ENCODE measurements at places on chromosomes 5 and 9.

GRCh38 chr5:136084698-136085097 lies 47.9 kb upstream of the SMAD5 start:
- no peak for DNase-seq

DNA sequence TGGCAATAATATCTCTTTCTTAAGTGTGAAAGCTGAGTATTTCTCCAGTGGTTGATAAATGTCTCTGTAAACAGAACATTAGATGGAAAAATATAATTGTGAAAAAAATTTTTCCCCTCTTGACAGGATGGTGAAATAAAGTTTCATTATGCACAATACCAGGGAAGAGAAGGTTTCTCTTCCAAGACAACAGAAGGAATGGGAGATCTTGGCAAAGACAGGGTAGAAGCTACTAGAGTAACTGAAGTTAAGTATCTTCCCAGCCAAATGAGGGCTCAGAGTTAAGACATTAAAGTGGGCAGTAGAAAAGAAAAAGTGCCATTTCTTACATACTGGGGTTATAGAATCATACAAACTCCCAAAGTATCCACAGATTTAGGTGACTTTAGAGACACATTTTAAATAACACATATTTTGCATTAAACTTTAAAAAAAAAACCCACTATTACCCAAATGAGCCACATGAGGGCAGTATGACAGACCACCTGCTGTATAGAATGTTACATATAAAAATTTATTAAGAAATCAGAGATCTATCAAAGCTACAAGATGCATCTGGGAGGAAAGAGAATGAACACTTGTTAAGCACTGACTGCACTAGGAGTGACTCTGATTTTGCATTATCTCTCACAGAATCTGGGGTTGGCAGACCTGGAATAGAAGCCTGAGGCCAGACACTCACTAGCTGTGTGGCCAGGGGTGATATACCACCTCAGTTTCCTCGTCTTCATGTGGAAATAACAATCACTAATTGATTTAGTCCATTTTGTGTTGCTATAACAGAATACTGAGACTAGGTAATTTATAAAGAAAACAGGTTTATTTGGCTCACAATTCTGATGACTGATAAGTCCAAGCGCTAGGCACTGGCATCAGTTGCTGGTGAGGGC lies 98.5 kb downstream of the ARSB start:
- peak; percentile 44 for DNase-seq

GRCh38 chr5:148973455-148973854 lies 89.4 kb downstream of the SH3TC2 start:
- DNase-seq: no peak

DNA sequence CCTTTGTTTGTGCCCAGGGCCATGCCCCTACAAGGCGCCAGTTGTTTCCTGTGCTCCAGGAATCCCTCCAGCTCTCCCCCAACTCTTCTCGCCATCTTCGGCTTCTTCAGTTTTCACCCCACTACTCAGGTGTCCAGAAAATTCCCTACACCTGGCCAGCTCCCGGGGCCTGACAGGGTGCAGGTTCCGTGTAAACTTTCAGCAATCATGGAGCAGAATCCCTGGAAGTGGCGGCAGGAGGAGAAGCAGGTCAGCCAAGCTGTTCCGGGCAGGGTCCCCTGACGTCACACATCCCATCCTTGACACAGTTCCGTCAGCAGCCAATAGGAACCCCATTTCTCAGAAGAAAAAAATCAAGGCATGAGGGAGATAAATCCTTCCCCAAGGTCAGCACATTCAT lies 12.2 kb upstream of the ADGRD2 start:
- no peak for DNase-seq

GRCh38 chr5:20617841-20618240 lies 629.8 kb upstream of the CDH18 start:
- no peak for DNase-seq

DNA sequence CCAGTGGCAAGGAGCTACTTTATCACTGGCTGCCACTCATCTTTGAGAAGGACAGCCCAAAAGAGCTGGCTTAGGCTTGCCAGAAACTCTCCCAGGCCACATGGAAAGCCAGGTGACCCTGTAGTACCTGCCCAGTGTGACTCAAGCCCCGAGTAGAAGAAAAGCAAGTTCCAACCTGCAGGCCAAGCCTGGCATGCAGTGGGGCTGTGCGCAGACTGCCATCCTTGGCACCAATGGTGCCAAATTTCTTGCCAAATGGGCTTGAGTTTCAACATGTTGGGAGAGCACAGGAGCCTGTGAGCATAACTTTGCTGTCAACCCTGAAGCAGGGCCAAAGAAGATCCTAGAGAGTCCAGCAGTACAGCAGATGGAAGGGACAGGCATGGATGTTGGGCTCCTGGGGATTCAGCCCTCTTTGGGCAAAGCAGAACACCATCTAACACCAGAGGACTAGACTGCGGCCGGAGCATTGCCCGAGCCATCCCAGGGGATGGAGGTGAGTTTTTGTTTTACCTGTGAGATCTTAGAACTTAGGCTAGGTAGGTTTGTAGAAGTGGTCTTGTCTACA lies 27.3 kb upstream of the SHB start:
- DNase-seq: no peak

- DNase-seq: no peak
Measured at GRCh38 chr5:149387982-149388381, 8.9 kb upstream of the IL17B start.

GRCh38 chr9:22119522-22120158 lies 110.5 kb upstream of the CDKN2B start:
- peak; percentile 61 for DNase-seq

GRCh38 chr5:95956021-95956899 lies 5.4 kb downstream of the ELL2 start:
- no peak for DNase-seq

DNA sequence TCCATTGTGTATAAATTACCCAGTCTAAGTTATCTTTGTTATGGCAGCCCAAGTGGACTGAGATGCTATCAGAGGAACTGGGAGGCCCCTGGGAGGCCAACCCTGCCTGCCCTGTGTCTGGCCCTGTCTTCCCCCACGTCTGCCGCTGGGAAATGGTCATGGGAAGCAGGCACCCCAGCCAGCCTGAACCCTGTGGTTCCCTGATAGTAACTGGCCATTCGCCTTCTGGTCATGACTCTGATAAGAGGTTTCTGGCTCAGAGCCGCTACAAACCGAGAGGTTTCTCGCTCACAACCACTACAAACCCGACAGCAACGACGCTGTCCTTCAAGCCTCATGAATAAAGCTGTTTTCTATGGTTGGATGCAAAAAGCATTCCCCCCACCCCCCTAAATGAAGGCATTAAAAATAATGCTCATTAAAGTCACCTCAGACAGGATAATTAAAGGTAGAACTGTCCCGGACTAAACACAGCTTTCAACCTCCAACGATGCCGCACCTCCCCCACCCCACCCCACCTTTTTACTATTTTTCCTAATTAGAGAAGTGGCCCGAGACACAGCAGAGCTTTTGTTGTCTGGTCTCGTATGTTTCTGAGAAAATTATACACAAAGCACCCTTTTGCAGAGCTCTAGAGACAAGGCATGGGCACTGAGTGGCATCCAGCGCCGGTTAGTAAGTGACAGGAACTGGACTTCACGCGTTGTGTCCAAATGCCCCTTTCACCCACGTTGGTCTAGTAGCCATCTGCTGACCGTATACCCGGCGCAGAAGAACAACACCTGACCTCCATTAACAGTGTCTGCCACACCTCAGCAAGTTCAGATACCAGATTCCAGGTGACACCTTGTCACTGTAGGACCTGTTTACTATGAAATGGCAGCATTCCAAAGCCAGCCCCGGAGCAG lies 140.8 kb downstream of the COL23A1 start:
- DNase-seq: no peak

DNA sequence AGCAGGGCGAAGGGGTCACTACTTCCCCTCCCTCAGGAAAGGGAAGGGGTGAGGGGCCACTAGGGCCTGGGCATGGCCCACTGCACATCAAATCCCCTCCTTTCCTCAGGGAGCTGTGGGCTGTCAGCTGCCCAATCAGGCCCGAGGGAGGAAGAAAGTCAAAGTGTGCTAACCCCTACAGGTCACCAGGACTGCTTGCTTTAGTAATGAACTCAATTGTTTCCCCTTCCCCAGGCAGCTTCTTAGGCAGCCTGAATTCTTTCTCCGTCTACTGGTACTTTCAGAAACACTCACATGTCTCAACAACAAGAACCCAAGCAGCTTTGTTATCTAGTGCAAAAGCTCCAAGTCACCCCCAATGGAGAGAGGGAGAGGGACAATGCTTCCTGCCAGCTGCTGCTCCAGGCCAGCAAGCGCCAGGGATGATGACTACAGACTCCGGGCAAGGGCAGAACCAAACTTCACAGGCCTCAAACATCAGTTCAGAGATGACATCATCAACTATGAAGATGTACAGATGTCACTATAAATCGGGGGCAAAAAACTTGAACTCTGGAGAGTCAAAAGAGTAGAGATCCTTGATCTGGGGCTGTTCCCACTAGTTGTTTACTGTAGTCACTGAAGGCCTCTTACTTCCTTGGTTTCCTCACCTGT lies 100.7 kb downstream of the SLIT3 start:
- DNase-seq: no peak

DNA sequence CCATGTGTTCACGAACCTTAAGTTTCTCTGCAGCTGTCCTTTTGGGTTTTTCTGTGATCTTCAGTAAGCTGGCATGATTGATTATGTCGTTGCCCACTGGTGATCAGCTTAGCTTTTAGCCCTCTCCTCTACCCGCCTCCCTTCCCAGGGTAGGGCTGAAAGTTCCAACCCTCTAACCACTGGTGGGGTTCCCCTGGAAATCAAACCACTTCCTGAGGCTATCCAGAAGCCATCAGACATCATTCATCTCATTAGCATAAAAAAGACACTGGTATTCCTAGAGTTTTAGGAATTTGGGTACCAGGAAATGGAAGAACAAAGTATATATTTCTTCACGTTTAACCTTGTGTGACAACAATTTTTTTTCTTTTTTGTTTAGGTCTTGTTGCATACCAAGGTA lies 29.8 kb downstream of the SPIN1 start:
- no peak for DNase-seq

GRCh38 chr9:78369639-78370219 lies 72.8 kb downstream of the PSAT1 start:
- DNase-seq: peak; percentile 75

GRCh38 chr5:2187156-2187555 lies 304.4 kb upstream of the IRX4 start:
- no peak for DNase-seq

GRCh38 chr5:9766581-9766980 lies 136.4 kb upstream of the TAS2R1 start:
- no peak for DNase-seq

- peak; percentile 5 for DNase-seq
Measured at GRCh38 chr5:73625944-73626811, at the start of gene ARHGEF28. Gene ARHGEF28, plus strand, starts transcription at chr5:73626196. Its CDS starts 58,656 bp downstream, at chr5:73684852.

DNA sequence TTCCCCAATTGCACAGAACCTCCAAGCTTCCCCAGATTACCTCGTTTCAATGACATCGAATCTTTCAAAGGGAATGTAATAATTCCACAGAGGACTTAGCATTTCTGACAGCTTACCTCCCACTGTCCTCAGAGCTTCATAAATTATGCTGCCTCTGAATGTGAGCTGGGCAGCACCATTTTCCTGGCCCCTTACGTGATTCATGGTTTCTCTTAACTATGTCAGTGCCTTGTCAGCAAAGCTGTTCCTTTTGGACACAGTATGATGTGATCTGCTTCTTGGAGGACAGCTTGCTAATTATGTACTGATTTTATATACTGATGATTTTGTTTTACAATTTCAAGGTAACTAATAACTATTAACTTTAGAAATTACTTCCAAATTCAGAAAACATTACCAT lies 27.7 kb upstream of the SSBP2 start:
- peak; percentile 19 for DNase-seq

- no peak for DNase-seq
Measured at GRCh38 chr9:14395317-14396082, 81.6 kb upstream of the NFIB start.

GRCh38 chr5:129170050-129170449 lies 75.5 kb downstream of the ISOC1 start:
- DNase-seq: no peak

DNA sequence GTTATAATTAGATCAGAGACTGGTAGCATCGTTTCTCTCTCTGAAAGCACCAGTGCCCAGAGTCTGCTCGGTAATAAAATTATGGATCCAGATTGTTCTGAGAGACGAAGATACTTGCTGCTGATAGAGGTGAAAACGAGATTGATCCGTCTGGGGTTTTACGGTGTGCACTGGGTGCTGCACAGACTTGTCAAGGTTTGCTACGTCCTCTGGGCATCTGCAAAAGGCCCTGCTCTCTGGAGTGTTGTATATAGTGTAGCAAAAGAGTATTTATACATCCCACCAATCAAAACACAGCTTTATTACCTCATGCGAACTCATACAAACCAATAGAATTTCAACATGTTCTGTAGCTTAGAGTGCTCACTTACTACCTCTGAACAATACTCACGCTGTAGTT lies 219.3 kb downstream of the PBX3 start:
- DNase-seq: no peak

GRCh38 chr9:83155733-83156132 lies 92.8 kb upstream of the RASEF start:
- DNase-seq: no peak

DNA sequence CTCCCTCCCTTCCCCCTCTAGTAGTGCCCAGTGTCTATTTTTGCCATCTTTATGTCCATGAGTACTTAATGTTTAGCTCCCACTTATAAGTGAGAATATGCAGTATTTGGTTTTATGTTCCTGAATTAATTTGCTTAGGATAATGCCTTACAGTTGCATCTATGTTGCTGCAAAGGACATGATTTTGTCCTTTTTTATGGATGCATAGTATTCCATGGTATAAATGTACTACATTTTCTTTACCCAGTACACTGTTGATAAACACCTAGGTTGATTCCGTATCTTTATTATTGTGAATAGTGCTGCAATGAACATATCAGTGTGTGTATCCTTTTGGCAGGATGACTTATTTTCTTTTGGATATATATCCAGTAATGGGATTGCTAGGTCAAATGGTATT lies 3.8 kb downstream of the ABLIM3 start:
- DNase-seq: no peak

DNA sequence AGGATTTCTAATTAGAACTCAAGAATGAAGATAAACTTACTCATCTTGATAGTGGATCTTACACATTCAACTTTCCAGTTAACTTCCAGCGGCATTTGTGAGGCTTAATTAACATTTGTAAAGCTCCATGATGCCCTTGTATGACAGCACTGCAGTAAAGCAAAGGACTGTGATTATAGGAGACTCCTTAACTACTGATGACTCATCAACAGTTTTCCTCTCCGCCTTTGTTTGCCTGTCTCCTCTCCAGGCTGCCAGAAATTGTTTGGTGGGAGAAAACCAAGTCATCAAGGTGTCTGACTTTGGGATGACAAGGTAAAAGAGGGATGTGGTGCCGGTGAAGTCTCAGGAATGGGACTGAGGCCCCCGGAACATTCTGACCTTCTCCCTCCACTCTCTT lies 20.4 kb upstream of the CYFIP2 start:
- no peak for DNase-seq

- DNase-seq: no peak
Measured at GRCh38 chr5:40240111-40240510, 439.6 kb upstream of the PTGER4 start.
